G401 (cell line): ENCODE measurements at places on chromosomes 4 and X.

- peak; percentile 40 for DNase-seq
Observed at GRCh38 chrX:118974908-118975671, 672 bp downstream of the LONRF3 start.

DNA sequence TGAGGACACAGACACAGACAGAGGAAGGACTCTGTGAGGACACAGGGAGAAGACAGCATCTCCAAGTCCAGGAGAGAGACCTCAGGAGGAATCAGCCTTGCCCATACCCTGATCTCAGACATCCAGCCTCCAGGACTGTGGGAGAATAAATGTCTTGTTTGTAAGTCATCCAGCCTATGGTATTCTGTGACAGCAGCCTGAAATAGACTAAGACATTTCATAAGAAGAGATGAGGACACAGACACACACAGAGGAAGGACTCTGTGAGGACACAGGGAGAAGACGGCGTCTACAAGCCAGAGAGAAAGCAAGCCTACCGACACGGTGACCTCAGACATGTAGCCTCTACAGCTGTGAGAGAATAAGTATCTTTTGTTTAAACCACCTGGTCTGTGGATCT lies 112.1 kb downstream of the DHRSX start:
- DNase-seq, result no peak

DNA sequence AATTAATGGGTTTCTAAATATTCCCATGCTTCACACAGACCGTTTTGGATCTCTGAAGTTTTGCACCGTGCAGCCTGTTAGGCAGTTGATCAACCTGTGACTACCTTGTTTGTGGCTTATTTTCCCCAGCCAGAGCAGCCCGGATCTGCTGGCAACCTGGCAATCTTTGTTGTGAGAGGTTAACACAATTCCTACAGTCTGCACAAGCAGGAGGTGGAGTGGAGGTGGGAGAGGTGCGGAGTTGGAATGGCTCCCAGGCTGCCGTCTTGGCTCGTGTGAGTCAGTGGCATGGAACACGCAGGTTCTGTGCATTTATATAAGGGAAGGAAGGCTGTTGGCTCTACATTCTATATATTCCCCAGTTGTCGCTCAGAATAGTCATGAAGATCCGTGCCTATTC lies 70.9 kb upstream of the STOX2 start:
- DNase-seq, result peak; percentile 32

DNA sequence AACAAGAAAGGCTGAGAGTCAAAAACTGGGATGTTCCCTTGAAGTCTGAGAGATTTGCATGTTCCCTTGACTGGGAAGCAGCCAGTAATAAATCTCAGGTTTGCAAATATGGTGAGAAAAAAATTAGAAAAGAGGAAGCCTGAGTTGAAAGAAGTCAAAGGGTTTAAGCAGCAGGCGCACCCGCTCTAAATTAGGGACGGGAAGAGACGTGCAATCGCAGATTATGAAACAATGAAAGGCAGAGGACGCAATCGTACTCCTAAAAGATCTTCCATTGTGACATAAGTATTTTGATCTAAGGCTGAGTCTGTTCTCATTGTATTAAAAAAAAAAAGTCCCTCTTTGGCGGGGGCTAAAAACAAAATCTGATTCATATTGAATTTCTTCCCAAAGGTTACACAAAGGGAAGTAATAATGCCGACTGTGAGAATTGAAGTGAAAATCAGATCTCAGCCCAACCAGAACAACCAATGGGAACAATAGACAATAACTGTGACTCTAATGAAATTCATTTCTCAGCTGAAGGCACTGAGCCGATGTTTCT lies 28.2 kb downstream of the SAT1 start:
- no peak for DNase-seq

GRCh38 chrX:33086886-33087285 lies 124.5 kb downstream of the DMD start:
- DNase-seq, result no peak

GRCh38 chr4:28772066-28772465 lies 1911.4 kb downstream of the STIM2 start:
- DNase-seq, result no peak

DNA sequence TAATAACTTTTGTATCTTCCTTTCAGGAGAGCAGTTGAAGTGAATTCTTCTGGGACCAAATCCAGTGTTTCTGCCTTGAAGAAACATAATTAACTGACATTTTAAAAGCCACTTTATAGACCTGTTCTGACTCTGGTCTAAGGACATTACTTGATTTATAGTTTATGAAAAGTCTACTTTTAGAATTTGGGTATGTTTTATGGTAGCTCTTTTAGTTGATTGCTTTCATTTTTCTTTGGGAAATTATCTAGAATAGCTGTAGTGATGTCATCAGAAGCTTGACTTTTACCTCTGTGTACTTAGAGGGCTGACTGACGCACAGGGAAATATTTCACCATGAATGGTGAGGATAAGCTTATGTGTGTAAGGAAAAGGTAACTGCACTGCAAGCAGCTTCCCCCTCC lies 131.8 kb upstream of the LIMCH1 start:
- no peak for DNase-seq

- DNase-seq, result no peak
Observed at GRCh38 chr4:75633846-75634245, 3.5 kb upstream of the CDKL2 start.

DNA sequence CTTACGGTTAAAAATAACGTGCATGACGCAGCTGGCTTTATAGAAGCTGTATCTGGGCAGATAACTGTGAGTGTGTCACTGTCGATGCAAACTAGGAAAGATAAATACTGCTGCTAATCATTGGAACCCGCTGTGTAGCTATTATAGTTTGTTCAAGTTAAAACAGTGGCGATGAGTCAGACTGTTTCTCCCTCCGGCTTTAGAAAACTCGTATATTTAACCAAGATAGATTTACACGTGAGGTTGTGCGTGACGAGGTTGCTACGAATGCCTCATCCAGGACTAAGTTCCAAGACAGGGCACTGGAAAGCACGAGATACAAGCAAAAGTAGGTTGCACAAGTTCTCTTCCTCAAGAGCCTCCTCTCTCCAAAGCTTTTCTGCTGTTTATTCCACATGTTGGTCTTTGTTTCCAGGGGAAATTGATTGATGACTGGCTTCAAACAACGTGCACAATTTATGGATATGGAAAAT lies 270.7 kb downstream of the FBXW7 start:
- DNase-seq, result no peak

- no peak for DNase-seq
Observed at GRCh38 chr4:87490664-87491369, 38.4 kb downstream of the SPARCL1 start.
